ENCODE measurements at places on chromosomes 7 and 10.

DNA sequence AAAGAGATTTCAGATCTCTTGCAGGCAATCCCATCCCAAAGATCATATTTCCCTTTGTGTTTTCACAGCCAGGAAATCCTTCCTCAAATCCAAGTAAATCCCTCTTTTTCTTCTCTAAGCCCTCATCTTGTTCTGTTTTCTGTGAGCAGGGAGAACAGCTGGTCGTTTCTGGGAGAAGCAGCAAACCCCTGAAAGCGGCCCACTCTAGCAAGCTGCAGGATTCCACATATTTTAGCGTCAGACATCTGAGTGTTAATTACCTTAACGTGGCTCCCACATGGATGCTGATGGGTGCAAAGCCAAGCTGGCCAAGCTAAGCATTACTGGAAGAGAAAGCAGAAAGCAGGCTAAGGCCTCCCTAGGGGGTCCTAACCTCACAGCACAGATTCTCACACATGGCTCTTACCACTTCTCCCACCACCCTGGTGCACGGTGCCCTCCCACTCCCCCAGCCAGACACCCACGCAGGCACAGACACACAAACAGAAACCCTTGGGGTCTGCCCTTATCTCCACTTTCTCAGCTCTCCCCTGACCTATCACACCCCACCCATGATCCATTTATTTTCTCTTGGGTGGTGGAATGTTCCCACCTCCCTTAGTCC is 551.0 kb upstream of the AUTS2 start:
- no peak for DNase-seq

DNA sequence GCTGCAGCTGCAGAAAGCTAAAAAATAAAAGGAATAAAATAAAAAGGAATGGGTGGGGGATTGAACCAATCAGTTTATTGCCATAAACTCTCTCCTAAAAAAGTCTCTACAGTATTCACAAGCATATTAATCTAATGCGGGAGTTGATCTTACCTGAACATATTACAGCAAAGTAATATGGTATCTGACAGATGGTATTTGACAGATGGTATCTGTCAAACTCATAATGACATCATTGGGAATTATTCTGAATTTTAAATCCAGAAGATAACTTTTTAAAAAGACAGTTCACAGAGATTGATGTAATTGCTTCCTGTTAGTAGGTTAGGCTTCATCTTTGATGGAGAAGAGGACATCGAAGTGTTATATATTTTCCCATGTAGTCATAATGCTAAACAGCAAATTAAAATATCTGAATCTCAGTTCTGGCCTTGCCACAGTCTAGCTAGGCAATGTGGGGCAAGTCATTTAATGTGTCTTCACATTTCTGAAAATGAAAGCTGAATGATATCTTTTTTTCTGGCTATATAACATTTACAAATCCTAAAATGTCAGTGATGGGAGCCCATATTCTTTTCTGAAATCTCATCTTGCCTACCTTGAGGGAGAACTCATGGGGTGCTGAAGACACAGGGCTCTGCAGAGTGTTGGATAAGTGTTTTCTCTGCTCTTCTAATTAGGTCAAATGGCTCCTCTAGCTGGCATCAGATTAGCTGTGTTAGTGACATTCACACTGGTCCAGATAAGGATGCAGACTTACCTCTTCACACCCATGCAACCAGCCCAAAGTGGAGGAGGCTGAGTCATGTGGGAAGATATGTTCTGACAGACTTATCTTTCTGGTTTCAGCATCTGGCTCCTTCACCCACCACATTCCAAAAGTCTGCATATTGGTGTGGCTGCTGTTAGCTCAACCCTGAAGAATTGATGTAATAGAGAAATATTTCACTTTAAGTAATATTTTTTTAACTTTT is 2.1 kb upstream of the LIPM start:
- DNase-seq: no peak

- DNase-seq: no peak
Measured at GRCh38 chr7:134787720-134788119, 8.3 kb downstream of the CALD1 start.

- no peak for DNase-seq
Measured at GRCh38 chr7:90853205-90853604, 257.1 kb downstream of the CDK14 start.

DNA sequence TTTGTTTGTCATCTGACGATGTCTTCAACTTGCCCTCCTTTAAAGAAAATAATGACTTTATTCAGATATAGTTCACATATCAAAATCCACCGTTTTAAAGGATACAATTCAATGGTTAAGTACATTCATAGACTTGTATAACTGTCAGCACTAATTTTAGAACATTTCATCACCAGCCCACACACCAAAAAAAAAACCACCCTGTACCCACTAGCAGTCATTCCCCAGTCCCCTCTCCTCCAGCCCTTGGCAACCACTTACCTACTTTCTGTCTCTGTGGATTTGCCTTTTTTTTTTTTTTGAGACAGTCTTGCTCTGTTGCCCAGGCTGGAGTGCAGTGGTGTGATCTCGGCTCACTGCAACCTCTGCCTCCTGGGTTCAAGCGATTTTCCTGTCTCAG is 5.3 kb upstream of the HILPDA start:
- no peak for DNase-seq
